Activated CD4-positive, alpha-beta T cell treated with anti-CD3 and anti-CD28 coated beads, Interleukin-2, amount 10 ng/mL, durations not matched to agents 7 days and 5 days (primary cell): ENCODE measurements at places on chromosomes 6 and 20.

GRCh38 chr6:15839969-15840541 is 177.2 kb upstream of the DTNBP1 start:
- no peak overlapping the region for H3K27ac ChIP-seq
- H3K27me3 ChIP-seq = no peaks in the 10 kb centered on the region

DNA sequence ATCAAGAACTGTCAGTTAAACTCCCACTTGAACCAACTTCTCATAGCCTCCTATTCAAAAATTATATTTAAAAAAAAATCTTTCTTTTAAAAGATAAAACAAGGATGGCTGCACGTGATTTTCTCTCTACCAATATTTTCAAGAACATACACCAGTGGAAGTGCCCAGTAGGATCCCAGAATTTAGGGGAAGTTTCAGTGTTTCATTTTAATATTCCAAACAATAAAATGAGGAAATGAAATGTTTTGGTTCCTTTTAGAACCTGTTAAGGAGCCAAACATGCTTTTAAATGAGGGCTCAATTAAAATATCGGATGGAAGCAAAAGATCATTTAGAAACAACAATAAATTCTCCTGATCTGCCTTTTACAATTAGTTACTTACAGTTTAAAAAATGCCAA is 26.4 kb upstream of the PRELID3B start:
- DNase-seq = no peak
- H3K4me1 ChIP-seq = no peaks in the 10 kb centered on the region
- peaks cover 30% of the 10 kb centered on the region for H3K27me3 ChIP-seq
- H3K36me3 ChIP-seq = no peaks in the 10 kb centered on the region

DNA sequence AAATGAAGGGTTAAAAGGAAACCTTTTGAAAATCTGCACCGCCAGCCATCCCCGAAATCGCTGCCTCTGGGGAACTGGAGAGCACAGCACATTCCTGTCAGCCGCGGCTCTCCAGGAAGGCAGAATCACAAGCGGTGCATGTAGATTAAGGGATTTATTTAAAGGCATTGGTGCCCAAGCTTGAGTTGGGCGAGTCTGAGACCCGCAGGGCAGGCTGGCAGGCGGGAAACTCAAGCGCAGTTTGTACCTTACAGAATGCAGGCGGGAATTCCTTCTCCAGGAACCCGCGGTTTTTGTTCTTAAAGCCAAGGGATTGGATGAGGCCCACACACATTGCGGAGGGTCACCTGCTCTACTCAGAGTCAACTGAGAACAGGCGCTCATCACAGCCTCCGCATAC is 10.8 kb downstream of the GPR31 start:
- no peak overlapping the region for H3K4me3 ChIP-seq
- H3K4me1 ChIP-seq = peaks cover 10% of the 10 kb centered on the region
- H3K27me3 ChIP-seq = peaks cover 4% of the 10 kb centered on the region
- DNase-seq = no peak

DNA sequence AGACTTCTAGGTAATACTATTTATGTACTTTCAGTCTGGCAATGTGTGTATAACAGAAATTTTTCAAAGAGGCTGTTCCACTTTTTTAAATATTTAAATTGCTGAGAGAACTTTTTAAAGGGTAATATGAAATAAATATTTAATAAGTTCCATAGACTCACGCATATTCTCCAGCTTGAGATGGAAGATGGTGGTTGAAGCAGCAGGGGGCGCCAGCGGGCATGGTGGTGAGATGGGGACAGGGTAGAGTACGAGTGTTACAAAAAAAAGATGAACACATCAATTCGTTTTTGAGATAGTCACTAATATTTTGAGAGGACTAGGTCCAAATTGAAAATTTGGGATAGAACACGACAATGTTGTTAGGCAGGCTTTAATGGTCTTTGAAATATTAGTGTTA is 68.4 kb downstream of the RSPO3 start:
- H3K4me3 ChIP-seq = no peak overlapping the region
- peak; percentile 61 for DNase-seq
- no peaks in the 10 kb centered on the region for H3K36me3 ChIP-seq
- H3K27ac ChIP-seq = no peak overlapping the region

GRCh38 chr6:7691675-7692452 is 34.0 kb upstream of the BMP6 start:
- H3K4me3 ChIP-seq = no peak overlapping the region
- H3K27ac ChIP-seq = no peak overlapping the region
- DNase-seq = no peak
- no peaks in the 10 kb centered on the region for H3K4me1 ChIP-seq
- no peaks in the 10 kb centered on the region for H3K36me3 ChIP-seq

GRCh38 chr6:144127097-144127496 is 23.2 kb upstream of the STX11 start:
- H3K4me3 ChIP-seq = no peak overlapping the region
- no peaks in the 10 kb centered on the region for H3K27me3 ChIP-seq
- no peak for DNase-seq
- H3K27ac ChIP-seq = no peak overlapping the region

DNA sequence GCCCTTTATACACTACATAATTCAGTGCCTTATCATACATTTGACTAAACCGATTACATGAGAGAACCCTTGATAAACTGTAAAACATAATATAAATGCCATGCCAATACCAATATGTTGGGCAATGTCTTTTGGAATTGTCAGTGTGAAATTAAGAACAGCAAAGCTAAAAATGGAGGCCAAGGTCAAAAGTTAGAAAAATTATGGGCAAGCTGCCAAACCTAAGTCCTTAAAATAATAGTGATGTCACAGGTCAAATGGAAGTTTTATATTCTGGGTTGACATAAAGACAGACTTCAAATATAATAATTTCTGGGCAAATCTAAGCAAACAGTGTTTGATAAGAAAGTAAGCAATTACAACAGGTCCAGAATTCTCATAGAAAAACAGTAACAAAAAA is 696.7 kb downstream of the RNF144B start:
- H3K27ac ChIP-seq = no peak overlapping the region
- H3K4me1 ChIP-seq = no peaks in the 10 kb centered on the region

- H3K27me3 ChIP-seq = no peaks in the 10 kb centered on the region
- no peaks in the 10 kb centered on the region for H3K4me1 ChIP-seq
- no peak overlapping the region for H3K4me3 ChIP-seq
- no peak for DNase-seq
- no peak overlapping the region for H3K27ac ChIP-seq
Observed at GRCh38 chr6:41695825-41696224, 39.6 kb downstream of the TFEB start.

DNA sequence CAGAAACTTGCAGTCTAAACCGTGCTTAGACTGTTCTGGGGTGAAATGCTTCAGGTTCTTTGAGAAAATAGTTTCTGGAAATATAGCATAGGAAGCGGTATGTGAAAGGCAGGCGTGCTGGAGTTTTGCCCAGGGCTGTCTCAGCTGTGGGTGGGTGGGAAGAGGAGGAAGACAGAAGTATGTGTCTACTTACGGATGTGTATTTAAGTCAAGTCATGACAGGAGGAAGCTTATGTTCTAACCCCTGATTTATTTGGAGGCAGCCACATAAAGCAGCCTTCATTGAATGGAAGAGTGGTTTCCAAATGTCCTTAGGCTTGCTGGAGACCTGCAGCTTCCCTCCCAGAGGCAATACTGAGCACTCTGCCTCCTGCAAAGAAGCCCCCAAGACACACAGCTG is 345.8 kb upstream of the PRND start:
- no peak for DNase-seq
- peaks cover 12% of the 10 kb centered on the region for H3K4me1 ChIP-seq
- no peak overlapping the region for H3K4me3 ChIP-seq
- no peak overlapping the region for H3K27ac ChIP-seq
- peaks cover 32% of the 10 kb centered on the region for H3K27me3 ChIP-seq
- peaks cover 4% of the 10 kb centered on the region for H3K36me3 ChIP-seq

DNA sequence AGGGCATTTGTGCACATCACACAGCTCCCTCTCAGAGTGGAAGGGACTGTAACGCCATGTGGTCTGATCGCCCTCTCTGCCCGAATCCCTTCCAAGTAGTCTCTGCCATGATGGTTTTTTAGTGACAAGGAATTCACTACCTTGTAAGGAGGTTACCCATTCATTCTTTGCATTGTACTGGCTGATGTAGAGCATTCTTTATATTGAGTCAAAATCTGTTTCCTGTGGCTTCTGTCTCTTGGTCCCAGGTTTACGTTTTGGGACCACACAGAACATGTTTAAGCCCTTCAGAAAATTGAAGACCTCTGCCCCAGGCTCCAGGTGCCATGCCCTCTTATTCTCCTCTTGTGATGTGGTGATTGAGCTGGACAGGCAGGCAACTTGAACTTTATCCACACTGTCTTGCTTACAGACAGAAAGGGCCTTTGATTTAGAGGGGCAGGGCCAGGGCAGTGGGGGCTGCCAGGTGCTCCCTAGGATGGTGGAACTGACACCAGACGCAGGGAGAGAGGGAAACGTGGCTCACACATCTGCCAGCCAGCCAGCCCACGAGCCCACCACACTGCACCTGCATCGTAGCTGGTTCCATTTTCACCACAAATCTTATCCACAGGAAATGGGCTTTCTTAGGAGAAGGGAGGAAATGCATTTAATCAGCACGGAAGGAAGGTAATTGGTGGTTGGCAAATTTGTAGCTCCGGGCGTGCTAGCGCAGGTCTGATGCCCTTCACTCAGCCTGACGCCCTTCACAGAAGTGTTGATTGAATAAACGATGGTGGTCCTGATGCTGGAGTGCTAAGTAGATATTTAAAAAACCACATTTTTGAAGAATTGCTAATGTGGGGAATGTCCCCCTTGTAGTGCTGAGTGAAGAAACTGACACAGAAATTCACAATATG is 78.2 kb downstream of the TCP11 start:
- H3K36me3 ChIP-seq = no peaks in the 10 kb centered on the region
- H3K4me3 ChIP-seq = no peak overlapping the region
- no peak overlapping the region for H3K27ac ChIP-seq
- peaks cover 28% of the 10 kb centered on the region for H3K4me1 ChIP-seq
- DNase-seq = no peak

DNA sequence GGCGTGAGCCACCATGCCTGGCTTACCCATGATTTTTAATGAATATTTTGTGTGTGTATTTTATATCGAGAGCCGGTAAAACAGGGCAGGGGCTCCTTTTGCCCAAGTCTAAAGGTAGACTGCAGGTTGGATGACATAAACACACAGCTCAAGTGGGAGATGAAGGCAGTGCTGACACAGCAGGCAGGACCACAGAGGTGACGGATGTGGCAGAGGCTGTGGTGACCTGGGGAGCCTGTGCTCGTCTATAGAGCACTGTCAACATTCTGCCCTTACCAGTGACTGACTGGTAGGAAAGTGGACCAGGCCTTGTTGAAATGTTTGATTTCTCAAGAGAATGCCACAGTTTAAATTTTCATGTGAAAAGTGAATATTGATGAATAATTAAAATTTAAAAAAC is 137.5 kb downstream of the ZFP64 start:
- no peak overlapping the region for H3K27ac ChIP-seq
- H3K27me3 ChIP-seq = no peaks in the 10 kb centered on the region
- peak; percentile 37 for DNase-seq

GRCh38 chr20:23309781-23310180 is 40.8 kb upstream of the NXT1 start:
- no peaks in the 10 kb centered on the region for H3K4me1 ChIP-seq
- H3K27ac ChIP-seq = no peak overlapping the region
- H3K4me3 ChIP-seq = no peak overlapping the region
- no peak for DNase-seq
- peaks cover 3% of the 10 kb centered on the region for H3K27me3 ChIP-seq

GRCh38 chr6:155690820-155691219 is 235.2 kb upstream of the NOX3 start:
- H3K4me1 ChIP-seq = no peaks in the 10 kb centered on the region
- H3K4me3 ChIP-seq = no peak overlapping the region
- no peak overlapping the region for H3K27ac ChIP-seq

DNA sequence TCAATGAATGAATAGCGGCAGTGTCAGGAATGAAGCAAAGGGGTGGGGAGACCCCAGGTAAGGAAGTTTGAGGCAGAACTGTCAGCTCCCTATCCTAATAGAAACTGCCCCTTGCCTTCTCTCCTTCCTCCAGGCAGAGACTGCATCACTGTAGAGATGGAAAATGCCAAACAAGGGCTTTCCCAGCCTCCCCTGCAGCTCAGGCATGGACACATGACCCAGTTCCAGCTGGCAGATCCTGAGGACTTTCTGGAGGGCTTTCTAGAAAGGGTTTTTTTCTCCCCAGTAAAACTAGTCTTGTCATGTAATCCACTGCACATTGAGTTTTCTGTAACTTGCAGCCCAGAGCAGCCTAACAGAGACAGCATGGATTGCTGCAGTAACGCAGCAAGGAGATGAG is 17.9 kb upstream of the PNPLA1 start:
- no peak for DNase-seq
- no peak overlapping the region for H3K4me3 ChIP-seq
- H3K4me1 ChIP-seq = no peaks in the 10 kb centered on the region
- H3K27me3 ChIP-seq = peaks cover 5% of the 10 kb centered on the region
- H3K27ac ChIP-seq = no peak overlapping the region
- H3K36me3 ChIP-seq = no peaks in the 10 kb centered on the region

- H3K36me3 ChIP-seq = peaks cover 2% of the 10 kb centered on the region
- H3K4me3 ChIP-seq = no peak overlapping the region
- no peak overlapping the region for H3K27ac ChIP-seq
Observed at GRCh38 chr6:16450821-16451220, 212.4 kb downstream of the GMPR start.

DNA sequence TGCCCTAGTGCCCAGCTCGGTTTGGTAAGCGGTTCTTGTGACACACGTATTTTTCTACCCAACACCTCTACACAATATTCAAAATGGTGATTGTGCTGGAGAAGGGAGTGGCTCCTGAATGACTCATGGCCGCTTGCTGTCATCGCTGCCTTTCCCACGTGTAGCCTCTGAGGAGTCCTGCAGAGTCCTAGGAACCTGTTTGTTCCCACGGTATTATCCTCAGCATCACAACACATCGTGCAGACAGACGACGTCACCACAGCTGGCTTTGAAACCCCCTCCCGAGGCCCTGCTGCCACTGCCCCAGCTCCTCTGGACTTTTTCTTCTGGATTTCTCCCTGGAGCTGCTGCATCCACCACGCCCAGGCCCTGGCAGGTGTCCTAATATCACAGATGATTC is 353.5 kb downstream of the SMOC2 start:
- H3K27me3 ChIP-seq = no peaks in the 10 kb centered on the region
- H3K4me3 ChIP-seq = no peak overlapping the region
- no peaks in the 10 kb centered on the region for H3K36me3 ChIP-seq
- DNase-seq = no peak
- no peaks in the 10 kb centered on the region for H3K4me1 ChIP-seq

DNA sequence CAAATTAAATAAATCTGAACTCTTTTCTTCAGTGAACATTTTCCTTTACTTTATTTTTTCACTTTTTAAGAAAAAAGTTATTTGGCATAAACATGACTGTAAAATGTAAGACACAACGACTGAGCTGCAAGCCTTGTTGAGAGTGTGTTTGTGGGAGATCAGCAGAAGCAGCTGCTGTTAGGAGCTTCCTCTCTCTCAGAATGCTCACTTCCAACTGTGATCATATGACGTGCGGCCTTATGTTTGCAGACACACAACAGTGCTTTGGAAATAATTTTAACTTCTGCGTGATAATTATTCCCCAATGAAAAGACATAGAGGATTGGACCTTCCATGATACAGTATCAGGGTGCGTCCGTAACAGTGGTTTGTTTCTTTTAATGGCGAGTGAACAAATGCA is 104.0 kb downstream of the ARHGAP18 start:
- H3K27me3 ChIP-seq = no peaks in the 10 kb centered on the region
- H3K27ac ChIP-seq = no peak overlapping the region
- peaks cover 5% of the 10 kb centered on the region for H3K4me1 ChIP-seq
- H3K36me3 ChIP-seq = peaks cover 2% of the 10 kb centered on the region
